Activated gamma-delta T cell treated with Interleukin-2 at 50 U/mL for 16 hours (primary cell): ENCODE measurements at places on chromosomes 2 and 18.

- no peak for DNase-seq
These were observed 201.2 kb downstream of the PIK3C3 start for GRCh38 chr18:42156281-42156680.

DNA sequence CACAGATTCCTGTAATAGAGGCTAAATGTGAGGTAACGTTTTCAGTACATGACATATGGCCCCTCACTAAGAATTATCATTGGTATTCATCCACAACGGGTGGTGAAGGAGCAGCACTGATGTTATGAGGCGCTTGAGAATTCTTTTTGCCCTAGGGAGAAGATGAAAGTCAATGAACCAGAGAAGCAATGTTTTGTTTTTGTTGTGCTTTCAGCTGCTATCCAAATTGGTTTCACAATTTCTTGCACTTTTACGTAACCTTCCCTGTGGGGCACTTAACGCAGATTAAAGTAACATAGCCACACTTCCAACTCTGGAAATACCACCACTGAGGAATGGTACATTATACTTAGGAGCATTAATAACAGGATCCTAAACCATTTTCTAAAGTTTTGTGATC, 13.3 kb upstream of the CCDC85A start:
- DNase-seq, result no peak

- DNase-seq, result no peak
These were observed 200.4 kb downstream of the MEMO1 start for GRCh38 chr2:31810200-31810917.

DNA sequence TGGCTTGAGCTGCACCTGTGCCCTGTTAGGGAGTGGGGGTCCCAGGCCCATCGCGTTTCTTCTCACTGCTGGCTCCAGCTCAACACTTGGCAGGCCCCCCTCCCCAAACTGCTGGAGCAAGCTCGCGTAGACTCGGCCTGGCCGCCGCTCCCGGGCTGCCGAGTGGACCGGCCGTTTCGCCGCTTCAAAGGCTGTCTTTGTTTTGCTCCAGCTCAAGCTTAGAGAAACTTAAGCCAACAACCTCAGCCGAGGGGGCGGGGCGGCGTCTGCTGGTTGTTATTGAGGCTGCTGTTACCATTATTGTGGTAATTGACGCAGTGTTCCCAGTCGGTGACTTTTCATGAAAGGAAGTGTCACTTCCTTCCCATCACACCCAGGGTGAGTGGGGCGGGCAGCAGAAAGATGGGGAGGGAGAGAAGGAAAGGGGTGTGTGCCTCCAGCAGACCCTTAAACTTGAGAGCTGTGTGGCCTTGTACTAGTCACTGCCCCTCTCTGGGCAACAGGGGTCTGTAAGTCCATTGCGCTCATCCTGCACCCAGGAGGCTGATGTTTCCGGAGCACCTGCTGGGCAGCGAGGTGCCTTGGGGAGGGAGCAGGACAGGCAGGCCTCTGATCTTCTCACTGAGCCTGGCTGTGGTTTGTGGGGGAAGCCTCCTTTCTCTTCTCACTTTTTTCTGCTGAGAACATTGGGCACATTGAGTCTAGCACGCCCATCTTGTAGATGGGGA, 2.1 kb downstream of the ARID5A start:
- peak; percentile 91 for DNase-seq

DNA sequence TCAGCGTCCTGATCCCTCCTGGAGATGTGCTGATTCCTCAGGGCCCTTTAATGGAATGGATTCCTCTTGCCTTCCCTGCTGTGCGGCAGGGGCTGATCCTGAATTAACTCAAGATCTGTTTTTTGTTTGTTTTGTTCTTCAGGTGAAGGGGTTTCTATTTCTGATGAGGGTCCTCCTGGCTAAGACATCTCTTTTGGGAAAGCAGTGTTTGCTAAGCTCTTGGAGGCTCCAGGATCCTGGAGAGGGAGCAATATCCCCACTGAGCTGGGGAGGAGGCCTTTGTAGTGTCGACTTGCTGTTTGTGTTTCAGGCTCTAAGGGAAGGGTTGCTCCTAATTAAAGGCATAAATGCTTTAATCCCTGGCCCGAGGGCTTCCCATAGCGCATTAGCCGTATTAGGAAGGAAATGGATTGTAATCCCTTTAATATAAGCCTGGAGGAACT, 65.3 kb upstream of the FOXI3 start:
- DNase-seq, result no peak

- no peak for DNase-seq
These were observed 2.4 kb downstream of the PAIP2B start for GRCh38 chr2:71224457-71224856.

GRCh38 chr2:129428086-129428660, 551.3 kb upstream of the RAB6C start:
- no peak for DNase-seq

GRCh38 chr2:73283545-73284295, 558 bp downstream of the FBXO41 start:
- DNase-seq, result no peak

GRCh38 chr18:40413160-40413559, 1541.9 kb upstream of the PIK3C3 start:
- DNase-seq, result no peak

- DNase-seq, result no peak
These were observed 109.7 kb upstream of the ARL5A start for GRCh38 chr2:151937966-151938365.

DNA sequence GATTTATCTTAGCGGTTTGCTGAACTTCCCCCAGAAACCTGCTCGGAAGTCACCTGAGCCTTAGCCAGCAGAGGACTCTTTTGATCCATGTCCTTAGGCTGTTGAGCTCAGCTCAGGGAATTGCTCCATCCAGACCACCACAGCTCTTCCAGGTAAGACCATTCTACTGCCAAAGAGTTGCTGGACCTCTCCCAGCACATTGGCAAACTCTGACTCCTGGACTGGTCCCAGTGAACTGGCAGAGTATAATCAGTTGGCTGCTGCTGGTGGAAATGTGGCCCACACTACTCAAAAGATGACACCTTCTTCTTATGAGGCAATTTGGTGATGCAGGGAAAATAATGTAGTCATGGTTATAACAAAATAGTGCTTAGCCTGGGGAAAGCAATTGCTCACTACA, 308.8 kb upstream of the FIGN start:
- DNase-seq, result no peak

- no peak for DNase-seq
These were observed 354.9 kb downstream of the PTPRM start for GRCh38 chr18:7921938-7922587.

DNA sequence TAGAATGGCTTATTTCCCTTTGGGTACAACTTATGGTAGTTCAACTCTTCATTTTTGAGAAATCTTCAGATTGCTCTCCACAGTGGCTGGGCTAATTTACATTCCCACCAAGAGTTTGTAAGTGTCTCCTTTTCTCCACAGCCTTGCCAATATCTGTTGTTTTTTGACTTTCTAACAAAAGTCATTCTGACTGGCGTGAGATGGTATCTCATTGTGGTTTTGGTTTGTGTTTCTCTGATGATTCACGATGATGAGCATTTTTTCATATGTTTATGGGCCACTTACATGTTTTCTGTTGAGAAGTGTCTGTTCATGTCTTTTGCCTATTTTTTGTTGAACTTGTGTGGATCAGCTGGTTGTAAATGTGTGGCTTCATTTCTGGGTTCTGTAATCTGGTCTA, 871.0 kb downstream of the EPHA4 start:
- no peak for DNase-seq

DNA sequence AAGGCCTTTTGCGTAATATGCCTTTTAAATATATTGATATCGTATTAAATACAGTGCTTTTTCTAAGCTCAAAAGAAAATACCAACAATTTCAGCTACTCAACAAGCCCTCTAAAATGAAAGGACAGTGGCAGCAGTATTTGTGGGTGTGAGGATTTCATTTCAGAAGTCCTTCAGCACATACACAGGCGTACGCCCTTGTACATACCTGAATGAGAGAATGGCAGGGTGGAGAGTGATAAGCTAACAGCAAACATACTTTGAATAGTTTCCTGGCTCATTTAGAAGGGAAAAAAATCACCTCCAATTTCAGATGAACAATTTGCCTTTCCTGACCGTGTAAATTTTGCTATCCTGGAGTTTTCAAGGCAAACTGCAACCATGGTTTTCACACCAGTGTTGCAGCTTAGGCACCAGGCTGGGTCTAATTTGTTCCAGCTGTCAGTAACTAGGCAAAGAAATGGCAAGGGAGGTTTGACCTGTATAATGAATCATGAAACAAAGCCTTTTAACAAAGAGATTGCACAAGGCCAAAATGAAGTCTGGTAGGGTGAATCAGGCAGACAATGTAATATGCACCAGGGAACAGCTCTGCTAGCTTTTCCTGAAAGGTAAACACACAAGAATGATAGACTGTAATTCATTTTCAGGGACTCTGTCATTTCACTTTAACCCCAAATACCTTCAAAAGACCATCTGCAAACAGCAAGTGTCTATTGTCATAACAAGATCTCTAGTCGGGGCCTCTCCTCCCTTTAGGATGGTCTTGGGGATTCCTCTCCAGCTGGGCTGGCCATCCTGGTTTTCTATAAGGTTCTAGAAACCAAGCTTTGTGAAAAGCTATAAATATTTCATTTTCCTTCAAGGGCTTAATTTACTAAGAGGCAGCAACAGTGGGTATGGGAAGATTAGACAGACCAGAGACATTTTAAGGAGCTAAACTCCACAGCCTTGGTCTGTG, 11.5 kb downstream of the ANKRD29 start:
- no peak for DNase-seq

DNA sequence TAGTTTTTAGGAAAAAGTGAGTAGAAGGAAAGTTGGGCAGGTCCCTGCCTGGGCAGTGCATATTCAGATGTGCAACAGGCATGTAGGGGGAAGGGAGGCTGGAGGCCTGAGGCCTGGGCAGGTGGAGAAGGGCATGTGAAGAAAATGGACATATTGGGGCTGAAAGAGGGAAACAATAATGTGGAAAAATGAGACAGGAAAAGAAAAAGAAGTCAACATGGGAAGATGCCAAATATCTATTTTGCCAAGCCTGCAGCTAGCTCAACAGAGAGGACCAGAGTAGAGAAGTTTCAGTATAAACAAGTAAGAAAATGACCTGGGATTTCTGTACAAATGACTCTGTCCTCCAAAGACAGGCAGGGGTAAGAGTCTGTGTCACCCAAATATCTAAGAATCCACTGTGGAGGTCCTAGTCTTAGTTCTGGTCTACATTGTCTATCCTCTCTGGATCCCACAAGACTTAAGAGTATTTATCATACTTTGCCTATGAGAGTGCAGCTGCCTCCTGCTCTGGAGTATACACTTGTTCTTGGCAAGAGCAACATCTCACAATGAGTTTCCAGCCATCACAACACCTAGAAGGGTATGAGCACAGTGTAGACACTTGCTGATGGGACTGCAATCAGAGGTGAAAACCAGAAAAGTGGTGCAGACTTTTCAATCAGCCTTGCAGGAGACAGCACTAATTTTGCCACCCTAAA, 80.2 kb downstream of the CLHC1 start:
- DNase-seq, result no peak

DNA sequence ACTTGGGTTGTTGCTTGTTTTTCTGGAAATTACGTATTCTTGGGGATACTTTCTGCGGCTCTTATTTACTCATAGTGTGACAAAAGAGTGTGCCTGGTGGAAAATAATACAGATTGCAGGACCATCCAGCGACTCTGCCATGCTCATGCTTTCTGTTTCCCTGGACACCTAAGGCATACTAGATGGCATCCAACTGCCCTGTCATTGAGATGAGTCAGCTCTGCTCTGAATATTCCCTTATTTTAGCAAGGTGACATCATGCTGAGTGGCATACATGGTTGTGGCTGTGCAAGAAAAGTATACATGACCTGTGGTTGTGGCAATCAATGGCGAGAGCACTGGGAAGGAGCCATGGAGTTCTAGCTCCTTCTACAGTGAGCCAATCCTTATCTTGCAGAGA, 471.0 kb downstream of the TMEM182 start:
- DNase-seq, result no peak

DNA sequence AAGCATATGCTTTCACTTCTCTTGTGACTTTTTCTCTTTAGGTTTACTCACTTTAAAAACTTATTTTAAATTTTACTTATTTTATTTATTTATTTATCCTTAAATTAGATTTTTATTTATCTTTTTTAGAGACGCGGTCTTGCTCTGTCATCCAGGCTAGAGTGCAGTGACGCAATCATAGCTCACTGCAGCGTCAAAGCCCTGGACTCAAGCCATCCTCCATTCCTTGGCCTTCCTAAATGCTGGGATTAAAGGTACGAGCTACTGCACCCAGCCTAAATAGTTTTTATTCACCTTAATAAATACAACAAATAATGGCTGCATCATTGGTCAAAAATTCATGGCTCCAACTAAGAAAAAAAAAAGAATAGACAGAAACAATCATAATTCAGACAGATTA, 415.7 kb upstream of the FIGN start:
- no peak for DNase-seq

GRCh38 chr2:19818543-19818942, 83.2 kb downstream of the TTC32 start:
- no peak for DNase-seq

DNA sequence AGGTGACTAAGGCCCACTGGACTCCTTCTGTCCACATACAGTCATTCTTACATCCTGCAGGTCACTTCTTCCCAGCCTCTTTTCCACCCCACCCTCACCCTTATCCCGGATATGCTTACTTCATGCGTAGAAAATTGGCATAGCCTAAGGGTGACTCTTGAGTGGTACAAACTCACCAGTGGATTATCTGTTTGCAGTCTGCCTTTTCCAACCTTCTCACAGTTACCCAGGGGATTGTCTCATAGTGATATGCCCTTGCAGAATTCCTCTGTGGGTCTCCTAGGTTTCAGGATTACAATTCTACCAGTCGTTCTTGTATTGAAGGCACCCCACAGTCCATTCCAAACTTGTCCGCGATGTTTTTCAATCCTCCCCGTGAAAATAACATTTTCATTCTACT, 752.9 kb upstream of the HS6ST1 start:
- no peak for DNase-seq

- DNase-seq, result no peak
These were observed 208.1 kb downstream of the CLIP4 start for GRCh38 chr2:29323301-29323700.

DNA sequence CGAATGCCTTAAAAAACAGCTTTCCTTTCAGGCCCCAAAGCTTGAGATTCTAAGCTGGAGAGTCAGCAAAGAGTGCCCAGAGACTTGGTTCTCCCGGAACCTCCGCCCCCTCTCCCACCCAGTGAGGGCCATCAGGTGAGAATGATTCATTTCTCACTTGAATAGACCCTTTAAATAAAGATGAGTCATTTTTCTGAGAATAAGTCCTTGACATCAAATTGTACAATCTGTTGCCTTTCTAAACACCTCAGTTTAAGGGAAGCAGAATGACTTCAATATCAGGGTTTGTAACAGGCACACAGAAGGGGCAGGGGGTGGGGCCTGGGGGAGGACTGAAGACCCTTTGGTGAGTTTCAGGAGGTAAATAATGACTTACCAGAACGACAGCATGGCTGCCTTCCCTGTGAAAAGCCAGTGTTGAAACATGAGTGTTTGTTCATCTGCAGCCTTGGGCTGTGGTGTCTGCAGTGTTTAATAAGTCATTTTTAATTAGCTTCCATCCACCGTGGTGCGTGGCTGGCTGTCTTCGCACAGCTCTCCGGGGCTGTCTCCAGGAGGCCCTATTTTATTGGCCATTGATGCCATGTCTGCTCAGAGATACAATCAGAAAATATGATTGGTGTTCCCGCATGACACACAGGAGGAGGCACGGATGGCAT, 134.9 kb upstream of the ZNF236 start:
- no peak for DNase-seq

GRCh38 chr2:117948615-117949014, 65.3 kb downstream of the CCDC93 start:
- DNase-seq, result no peak

- no peak for DNase-seq
These were observed 1.2 kb downstream of the ACMSD start for GRCh38 chr2:134839649-134840048.
